ENCODE measurements at places on chromosomes 5 and 9.

DNA sequence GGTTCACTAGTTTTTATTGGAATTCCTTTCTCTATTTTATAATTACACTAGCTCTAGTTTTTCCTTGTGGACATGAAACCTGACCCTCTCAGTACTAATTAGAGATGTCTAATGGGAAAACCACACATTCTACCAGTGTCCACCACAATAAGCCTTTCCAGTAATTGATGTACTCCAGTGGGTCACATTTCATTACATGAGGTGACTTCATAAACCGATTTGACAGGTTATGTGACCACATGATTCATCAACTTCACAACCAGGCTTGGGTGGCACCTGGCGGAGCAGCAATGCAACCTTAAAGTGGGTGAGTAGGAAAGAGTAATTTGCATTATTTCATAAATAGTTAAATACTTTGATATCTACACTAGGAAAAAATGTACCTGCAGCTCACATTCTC lies 284.2 kb upstream of the ADAMTS16 start:
- no peak for DNase-seq

DNA sequence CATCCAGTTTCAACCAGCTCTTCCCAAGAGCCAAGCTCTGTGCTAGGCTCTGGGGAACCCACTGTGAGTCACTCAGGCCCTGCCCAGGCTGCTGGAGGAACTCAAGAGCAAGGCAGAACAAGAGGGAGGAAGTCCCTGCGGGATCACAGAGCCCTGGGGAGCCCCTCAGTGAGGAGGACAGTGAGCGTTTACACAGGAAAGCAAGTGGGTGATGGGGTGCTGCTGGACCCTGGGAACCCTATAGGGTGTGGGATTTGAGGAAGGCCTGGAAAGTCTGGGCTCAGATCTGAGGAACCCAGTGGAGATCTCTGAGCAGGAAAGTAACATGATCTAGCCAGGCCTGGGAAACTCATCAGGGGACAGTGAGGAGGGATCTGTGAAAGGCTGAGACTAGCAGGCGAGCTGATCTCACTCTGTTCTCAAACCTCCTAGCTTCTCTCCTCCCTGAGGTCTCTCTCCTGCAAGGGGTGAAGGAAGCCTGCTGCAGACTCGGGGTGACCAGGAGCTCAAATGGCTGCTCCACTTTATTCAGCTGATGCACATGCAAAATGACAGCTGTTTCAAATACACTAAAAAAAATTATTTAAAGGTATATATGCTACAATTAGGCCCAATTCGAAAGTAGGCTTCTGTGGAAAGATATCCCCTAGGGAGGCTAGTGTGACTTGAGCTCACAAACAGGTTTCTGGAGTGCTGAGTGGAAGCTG lies 70.0 kb downstream of the SHB start:
- DNase-seq: no peak

- no peak for DNase-seq
Measured at GRCh38 chr5:1152156-1152555, 40.3 kb upstream of the SLC12A7 start.

DNA sequence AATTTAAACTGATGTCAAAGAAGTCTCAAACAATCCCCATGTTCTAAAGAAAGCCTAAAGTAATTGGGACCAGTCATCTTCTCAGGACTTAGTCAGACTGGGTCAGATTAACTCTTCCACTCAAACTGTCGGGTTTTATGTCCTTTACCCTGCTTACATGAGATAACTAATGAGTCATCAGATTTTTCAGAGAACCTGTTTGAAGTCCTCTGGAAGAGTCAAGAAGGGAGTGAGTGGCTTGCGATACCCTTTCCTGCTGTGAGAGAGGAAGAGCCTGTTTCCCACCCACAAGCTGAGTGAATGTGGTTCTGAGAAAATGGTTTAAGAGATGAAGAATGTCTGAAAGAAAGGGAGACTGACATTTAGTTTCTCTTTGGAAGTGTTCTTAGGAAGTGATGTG lies 1866.7 kb upstream of the C9orf72 start:
- DNase-seq: no peak

All from stimulated activated CD8-positive, alpha-beta memory T cell treated with anti-CD3 and anti-CD28 coated beads, Interleukin-7, amount 100 ng/mL, for 1 hour (primary cell).